ENCODE measurements at places on chromosomes 2 and 18.

DNA sequence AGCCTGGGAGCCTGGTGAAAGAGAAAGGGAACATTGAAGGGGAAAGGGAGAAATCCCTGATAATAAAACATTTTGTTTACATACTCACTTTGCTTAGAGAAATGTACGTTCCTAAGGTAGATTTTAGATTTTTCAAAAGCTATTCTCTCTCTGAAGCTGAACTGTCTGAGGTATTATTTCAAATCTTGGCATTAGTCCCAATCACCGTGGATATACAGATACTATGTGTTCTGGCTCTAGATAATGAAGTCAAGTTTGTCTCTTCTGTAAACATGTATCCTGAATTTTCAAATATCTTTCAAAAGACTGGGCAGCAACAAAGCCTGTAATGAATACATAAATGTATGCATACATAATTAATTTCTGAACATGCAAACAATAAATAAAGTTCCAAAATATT lies 1104.2 kb upstream of the FAM98A start:
- no peak for DNase-seq

- DNase-seq = no peak
Observed at GRCh38 chr18:78753240-78753639, 226.4 kb upstream of the SALL3 start.

DNA sequence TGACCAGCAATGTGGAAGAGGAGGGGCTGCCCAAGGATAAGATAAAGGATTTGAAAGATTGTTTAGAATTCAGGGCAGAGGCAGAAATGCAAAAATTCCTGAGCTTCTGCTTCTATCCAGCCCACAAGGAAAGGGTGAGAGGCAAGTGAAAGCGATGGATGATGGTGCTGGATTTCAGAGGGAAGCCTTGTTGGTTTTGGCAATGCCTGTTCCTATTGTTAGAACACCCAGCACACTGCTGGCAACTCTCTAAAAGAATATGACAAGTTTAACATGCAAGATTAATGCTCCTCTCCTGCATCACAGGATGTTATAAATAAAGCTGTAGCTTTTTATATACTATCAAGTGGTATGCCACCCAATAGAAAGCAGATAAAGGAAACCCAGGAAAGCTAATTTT lies 92.6 kb downstream of the ZNF385B start:
- DNase-seq = no peak

DNA sequence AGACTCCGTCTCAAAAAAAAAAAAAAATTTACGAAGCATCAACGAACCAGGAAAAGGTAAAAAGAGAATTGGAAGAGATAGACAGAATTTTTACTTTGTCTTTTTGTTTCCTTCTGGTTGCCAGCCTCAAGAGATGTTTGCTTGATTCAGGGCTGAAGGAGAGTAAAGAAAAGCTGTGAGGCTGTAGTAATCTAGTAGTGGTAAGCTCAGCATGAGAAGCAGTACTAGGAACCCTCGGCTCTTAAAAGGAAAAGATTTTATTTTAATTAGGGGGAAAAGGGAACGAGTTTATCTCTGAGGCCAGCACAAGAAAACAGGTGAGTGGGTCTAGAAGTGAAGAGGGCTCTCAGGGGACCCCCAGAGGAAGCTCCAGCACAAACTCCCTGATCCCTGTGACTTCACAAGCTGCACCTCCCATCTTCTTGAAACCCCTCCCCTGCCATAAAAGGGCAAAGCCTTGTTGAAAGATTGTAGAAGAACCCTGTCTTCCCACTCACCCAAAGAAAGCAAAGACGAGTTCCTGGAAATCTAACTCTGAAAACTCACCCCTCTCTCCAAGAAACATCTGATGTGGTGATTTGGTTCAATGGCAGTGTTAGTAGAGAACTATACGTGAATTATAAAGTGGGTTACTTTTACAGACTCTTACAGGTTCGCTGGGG lies 8.6 kb downstream of the RBMS1 start:
- no peak for DNase-seq

DNA sequence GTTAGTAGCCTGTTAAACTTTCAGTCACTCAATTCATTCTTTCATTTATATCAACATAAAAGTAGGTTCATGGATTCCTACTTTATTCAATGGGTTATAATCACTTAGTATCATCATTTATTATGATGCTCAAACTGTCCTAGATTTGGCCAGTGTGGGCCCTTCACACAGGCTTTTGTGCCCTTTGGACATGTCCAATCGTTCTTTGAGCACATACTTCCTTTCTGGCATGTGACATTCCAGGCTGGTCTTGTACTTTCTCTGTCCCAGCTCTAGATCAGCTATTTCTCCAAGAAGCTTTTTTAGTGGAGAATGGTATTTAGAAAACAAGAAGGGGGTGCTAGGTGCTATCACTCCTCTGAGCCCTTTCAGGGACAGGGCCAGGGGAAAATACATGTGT lies 11.5 kb downstream of the POLR1A start:
- DNase-seq = no peak

DNA sequence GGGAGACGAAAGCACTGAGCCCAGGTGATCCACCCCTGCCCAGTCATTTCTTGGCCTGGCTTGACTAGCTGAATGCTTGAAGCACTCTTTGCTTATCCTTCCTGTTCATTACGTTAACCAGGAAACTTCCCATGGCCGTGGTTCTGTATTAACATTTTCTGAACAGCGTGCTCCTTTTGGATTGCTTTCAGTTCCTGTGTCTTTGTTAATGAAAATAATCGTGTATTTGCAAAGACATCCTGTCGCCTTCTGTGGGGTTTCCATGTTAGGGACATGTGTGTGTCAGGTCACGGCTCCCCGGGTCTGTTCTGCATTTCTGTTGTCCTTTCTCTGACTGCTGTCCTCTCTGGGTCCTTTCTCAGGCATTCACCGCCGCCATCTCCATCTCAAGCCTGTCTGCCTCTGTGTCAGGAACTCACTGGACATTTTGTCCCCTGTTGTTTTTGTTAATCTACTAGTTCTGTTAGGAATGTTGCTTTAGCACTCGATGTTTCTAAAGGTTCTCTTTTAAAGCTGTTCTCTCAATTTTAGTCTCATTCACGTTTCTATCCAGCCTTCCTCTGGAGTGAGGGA lies 434.1 kb upstream of the HS6ST1 start:
- no peak for DNase-seq

Measured in naive thymus-derived CD8-positive, alpha-beta T cell (primary cell).